ENCODE measurements at places on chromosomes 6 and 20.
A peak's percentile ranks its signal among the peaks of the same experiment; 100 is the strongest.

- DNase-seq = no peak
Observed at GRCh38 chr6:25866011-25866410, 8.0 kb downstream of the SLC17A3 start.

GRCh38 chr6:106702451-106703110, 73.2 kb downstream of the QRSL1 start:
- DNase-seq = peak; percentile 96

DNA sequence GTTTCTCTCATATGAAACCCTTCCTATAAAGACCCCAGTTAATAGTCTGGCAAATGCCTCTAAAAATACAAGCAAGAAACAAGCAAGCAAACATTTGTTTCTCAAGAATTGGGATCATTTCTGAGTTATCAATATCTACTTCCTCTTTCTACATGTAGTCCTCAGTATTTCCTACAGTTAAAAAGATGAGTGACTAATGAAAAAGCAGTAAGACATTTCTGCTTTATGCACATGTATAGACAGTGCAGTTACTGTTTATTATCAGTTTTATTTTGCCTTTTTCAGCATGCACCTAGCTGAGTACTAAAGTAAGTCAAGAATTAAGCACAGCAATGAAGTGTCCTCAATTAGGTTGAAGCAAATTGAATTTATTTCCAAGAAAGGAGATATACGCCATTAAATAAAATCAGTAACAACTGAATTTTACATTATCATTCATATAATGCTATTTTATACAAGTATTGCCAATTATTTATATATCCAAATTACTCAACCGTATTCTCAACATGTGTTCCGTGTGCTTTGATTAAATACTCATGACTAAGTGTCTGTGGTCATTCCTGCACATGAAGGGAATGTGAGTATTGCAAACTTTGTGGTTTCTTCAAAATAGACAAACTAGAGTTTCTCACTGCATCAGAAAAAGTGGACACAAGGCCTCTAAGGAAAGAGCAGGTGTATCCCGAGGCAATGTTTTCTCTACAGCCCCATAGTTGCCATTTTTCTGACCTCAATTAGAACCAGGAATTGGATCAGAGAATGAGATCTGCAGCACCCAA, 159.3 kb upstream of the MARCKS start:
- no peak for DNase-seq

DNA sequence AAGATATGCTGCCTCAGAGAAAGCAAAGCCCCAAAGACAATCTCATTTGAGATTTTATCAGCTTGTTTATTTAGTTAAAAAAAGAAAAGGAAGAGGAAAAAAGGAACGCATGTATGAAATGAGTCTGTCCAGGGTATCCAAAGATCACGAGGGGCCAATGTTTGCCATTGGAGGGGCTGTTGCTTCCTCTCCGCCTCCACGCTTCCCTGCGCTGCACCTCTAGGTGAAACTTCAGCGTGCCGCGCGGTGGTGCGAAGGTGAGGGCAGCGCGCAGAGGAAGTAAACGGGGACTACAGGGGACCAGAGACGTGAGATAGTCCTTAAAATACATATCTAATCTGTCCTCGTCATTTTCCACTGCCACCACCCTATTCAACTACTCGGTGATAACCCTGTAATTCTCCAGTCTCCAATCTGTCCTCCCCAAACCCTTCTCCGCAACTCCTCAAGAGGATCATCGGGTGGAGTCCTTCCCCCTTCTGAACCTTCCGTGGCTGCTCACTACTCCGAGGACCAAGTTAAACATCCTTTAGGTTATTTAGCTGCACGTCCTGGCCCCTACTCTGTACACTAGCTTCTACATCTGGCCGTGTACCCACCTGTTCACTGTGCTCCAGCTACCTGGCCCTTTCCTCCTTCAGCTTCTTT, 1.1 kb upstream of the DCBLD1 start:
- DNase-seq = no peak

DNA sequence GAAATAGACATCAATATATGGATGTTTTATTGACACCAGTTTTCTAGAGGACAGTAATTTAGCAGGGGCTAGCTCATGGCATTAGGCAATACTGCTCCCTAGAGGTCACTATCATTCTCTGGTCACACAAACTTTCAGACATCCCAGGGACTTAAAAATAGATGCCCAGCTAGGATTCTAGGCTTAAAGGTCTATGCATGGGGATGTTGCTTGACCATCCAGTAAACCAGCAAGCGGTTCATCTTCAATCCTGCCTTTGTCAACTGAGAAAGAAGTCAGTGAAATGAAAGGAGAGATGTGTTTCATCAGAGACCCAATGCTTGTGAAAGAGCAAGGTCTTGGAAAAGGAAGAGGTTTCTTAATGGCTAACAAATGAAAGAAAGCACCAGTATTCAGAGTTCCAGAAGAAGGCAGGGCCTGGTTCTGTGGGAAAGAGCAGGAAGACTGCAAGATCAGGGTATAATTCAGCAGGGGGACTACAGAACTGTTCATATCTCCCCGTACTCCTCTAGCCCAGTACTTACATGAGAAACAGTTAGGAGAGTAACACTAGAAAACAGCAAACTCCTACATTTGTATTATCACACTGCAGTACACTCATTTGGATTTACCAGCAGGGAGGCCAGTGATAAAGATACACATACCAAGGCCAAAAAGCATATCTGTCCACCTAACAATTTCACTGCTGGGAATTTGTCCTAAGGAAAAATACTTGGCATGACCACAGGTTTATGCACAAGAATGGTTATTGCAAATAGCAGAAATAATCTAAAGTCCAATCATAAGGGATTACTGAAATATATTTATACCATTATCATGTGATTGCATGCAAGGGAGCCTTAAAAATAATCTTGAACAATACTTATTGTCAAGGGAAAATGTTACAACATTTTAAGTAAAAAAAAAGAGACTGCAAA, 151.4 kb upstream of the LAMA2 start:
- DNase-seq = peak; percentile 36

DNA sequence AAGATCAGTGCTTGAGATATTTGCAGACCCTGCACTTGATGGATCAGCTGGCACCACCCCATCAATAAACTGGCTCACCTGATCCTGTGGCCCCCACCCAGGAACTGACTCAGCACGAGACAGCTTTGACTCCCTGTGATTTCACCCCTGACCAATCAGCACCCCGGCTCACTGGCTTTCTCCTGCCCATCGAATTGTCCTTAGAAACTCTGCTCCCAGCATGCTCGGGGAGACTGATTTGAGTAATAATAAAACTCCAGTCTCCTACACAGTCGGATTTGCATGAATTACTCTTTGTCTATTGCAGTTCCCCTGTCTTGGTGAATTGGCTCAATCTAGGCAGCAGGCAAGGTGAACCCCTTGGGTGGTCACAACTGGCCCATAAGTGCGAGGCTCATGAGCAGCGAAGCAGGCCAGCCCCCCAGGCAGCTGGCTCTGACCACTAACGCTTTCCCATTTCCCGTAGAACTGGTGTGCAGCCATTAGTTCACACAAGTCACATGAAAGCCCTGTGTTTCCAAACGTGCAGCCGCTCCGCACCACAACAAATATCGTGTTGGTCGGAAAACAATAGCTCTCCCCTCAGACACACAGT, 79.6 kb downstream of the RSPH3 start:
- DNase-seq = no peak

DNA sequence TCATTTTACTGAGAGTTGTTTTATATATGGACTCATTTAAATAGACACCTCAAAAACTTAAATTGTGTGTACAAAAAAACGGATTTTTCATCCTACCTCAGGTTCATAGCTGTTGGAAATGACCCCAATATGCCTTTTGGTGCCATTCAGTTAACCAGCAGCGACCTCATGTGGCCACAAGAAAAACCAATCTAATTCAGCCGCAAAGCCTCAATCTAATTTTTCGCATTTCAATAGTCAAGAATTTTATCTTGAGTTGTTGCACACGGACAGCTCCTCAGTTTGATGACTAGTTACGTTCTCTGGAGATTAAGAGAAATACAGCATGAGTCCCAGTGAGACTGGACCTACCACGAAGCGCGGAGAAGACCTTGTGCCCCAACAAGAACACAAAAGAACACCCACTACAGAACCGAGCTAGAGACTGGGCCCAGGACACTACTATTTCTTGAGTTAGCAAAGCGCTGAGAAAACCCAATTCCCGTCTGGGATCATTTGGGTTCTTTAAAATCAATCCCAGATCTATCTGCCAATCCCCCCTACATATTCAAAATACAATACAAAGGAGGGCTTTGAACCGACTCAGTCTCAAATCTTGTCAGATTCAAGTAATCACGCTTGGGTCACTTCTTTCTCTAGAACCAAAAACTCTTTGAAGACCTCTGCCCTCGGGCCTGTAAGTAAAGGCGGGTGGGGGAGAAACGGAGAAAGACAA, 1.1 kb downstream of the TCP11 start:
- peak; percentile 21 for DNase-seq

DNA sequence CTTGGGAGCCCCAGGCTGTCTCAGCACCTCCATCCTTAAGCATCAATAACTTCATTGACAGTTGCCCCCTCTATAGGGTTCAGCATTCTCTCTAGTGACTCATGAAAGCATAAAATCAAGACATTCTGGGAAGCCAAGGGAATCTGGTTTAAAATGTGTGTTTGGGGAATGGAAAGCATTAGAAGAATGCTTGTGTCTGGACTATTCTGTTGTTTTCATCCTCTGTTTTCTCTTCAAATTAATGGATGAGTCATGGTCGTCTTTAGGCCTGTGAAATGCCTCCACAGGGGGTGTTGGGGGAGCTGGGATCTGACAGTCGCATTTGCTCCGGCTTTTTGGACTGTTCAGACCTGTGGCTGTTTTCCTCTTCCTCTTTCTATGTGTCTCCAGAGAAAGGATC, 279.7 kb downstream of the CDC5L start:
- no peak for DNase-seq

GRCh38 chr6:1325461-1326309, 13.8 kb downstream of the FOXQ1 start:
- DNase-seq = no peak

GRCh38 chr20:53387983-53388675, 205.5 kb downstream of the ZNF217 start:
- no peak for DNase-seq

DNA sequence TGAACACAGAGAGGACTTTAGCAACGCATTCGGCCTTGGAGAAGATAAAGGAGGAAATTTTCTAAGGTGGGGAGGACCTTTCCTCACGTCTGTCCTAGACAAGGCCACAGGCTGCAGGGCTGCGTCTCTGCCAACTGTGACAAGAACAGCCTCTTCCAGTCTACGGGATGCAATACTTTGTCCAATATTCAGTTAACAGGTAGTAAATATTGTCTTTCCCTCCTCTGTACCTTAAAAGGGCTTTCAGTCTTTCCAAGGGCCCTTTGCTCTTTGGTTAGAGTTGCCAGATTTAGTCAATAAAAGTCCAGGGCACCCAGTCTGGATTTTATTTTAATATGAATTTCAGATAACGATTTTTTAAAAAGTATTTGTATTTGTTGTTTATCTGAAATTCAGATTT, 78.2 kb downstream of the ELOVL4 start:
- DNase-seq = no peak

DNA sequence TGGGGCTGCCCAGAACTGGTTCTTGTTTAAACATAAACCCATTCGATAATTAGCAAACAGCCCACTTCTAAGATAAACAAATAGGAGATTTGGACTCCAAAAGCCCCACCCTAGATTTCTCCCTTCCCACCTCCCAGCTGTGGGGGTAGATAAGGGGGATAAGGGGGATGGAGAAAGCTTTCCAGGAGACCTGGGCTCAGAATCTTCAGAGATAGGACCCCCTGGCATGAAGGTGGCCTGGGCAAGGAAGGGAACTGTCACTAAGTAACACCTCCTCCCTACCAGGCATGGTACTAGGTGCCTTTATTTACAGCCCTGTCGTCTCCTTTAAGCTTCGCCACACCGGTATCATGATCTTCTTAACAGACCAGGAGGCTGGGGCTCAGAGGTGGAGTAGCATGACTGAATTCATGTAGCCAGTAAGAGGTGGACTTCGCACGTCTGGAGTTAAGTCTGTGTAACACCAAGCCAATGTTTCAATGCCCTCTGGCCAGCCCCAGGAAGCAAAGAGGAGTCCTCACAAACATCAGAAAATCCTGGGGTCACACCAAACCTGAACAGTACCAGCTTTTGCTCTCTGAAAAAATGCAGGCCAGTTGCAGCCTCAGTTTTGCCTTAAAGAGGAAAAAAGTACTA, 4.6 kb downstream of the SDC4 start:
- DNase-seq = peak; percentile 59

- peak; percentile 98 for DNase-seq
Observed at GRCh38 chr6:144769142-144769541, 484.0 kb downstream of the UTRN start.

DNA sequence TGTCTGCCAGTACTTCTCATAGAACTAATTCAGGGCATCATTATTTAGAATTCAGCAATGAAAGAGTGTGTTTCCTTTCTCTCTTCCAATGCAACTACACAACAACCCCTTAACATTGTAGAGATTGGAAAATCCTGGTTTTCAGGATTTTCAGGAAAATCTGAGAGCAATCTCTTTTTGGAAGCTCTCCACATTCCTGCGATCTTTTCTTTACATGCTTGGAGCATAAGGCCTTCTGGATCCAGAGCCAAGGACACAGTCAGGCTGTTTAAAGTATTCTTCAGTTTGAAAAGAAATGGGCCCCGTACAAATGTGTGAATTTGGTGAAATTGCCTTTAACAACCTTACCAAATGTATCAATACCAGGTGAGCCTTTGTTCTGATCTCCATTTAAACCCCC, 469.7 kb downstream of the PKHD1 start:
- no peak for DNase-seq

DNA sequence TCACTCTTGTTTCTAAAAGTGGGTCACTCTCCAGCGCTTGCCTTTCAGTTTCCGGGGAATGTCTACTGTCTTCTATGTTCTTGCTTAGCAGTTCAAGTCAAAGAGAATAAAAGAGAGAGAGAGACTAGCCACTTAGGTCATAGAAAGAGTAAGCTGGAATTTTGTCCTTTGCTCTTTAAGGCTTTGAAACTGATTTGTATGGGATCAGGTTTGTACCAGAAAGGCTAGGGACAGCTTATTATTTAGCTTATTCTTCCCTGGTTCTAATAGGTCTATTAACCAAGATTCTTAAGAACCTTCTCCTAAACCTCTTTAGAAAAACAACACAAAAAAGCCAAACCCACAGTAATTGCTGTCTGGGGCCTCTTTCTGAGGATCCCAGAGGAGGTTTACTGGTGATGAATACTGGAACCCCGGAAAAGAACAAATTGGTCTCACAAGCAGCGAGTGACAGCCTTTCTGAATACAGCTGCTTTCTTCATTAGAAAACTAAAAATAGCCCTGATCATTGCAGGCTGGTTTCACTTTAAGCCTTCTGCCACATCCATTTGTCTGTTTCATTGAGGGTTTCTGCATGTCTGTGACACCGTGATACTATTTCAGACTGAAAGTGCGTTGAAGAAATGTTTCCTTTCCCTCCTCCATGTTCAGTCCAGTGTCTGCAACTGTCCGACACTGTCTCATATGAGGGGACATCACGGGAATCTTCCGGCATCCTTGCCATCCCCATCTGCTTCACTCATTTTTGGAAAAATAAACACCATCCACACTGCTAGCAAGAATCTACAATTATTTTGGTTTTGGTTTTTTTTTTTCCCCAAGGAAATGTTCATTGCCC, 75.1 kb upstream of the ATXN1 start:
- no peak for DNase-seq

- no peak for DNase-seq
Observed at GRCh38 chr6:125188037-125188436, 34.5 kb downstream of the TPD52L1 start.

Data from NCI-H774 (cell line).